ENCODE measurements at places on chromosomes 6 and 20.

DNA sequence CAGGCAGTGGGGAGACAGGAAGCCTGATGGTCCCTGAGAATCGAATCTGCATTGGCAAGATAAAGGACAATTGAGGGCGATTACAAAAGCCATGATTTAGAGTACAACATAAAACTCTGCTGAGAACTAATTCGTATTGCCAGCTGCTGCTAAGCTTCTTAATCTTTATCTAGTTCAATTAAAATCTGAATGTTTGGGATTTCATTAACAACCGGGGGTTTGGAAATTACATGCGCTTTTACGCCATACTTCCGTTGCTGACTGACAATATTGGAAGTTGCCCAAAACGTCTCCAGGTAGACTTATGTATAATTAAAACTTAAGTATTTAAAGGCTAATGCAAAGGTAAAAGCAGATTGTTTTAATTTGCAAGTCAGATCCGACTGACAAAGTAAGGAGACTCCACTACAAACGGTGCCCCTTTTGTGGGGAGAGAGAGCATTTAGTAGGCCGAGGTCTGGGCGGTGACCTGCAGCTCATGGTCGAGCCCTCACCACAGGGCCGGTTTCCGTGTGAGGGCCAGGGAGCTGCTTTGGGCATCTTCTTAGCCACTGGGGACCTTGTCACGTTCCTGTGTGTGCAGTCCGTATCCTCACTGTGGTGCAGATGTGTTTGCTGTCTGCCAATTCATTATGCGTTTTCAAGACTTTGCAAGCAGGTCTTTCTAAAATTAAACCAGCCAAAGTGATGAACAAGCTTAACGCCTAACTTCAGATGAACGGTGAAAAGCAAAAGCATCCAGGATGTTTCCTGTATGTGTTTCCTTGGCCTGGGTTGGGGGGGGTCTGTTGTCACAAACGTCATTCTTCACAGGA, 49.9 kb downstream of the CDH4 start:
- DNase-seq = no peak

DNA sequence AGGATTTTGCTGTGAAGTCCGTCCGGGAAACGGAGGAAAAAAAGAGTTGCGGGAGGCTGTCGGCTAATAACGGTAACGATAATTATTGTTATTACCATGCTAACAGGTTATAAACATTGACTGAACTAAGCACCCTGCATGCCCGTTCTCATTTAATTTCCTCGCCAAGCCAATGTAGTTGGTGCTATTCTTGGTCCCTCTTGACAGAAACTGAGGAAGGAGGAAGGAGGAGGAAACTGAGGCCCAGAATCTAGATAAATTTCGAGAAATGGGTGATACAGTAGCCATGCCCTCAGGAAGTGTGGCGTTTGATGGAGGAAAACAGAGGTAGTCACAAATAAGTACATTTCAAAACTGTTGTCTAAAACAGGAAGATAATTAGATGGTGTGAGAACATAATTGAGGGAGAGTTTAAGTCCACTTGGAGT, 474 bp downstream of the TPX2 start:
- DNase-seq = no peak

- no peak for DNase-seq
Measured at GRCh38 chr20:6007529-6008103, 46.2 kb downstream of the LRRN4 start.

GRCh38 chr6:37506479-37506878, 6.8 kb upstream of the CCDC167 start:
- DNase-seq = no peak

DNA sequence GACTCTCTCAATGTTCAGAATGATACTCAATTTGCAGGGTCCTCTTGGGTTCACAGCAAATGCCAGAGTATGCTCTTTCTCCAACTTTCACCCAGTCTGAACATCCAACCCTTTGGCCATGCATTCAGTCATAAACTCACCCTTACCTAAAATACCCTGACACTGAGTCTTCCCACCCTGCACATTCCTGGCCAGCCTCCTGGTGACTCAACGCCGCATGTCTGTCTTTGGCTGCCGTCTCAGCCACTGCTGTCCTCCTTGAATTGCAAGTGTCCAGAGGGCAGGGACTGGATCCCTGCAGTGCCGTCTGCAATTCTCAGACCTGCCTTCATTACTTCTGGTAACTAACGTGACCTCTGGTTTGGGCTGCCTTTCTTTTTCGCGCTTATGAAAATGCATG, 593.4 kb downstream of the QKI start:
- DNase-seq = no peak

DNA sequence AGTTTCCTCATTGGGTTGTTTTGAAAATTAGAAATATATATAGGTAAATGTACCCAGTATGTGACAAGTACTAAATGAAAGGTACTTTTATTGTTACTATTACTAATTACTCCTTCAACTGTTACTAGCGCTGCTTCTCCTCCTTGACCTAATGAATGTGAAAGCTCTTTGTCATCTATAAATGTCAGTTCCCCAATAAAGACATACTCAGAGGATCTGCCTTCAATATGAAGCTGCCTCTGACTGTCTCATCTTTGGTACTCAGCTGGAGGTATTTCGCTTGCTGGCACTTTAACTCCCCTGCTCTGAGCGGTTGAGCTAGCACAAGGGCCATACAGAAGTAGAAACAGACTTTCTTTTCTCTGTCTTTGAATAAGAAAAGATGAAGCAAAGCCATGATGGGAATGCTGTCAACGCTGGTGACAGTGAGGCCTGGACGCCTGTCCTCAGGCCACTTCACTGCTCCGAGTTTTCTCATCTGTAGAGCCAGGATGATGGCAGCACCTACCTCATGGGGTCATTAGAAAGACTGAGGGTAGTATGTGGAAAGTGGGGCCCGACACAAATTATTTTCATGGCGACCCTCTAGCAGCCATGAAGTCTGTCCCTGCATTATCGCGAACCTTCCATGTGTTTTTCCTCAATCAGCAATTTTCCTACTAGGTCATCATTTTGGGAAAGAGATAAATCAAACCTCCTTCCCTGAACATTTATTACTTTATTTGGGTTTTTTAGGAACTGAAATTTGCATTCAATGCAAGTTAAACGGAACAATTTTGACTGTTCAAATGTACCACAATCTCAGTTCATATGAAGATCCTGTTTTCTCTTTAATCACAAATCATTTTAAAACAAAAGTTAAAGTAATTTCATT, 55.9 kb upstream of the SNX9 start:
- no peak for DNase-seq

DNA sequence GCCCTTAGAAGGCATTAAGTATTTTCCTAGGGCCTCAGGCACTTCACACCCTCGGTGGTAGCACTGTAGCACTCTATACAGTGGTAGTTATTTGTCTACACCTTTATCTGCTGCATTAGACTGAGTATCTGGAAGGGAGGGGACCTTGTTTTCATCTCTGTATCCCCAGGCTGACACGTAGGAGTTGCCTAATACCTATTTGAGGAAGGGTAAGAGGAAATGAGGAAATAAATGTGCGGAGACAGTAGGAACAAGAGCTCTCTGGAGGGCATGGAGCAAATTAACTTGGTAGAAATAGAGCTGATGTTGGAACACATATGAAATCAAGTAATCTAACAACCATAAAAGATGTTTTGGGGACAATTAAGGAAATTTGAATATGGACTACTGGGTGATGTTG, 3.9 kb downstream of the CNPY3 start:
- no peak for DNase-seq

DNA sequence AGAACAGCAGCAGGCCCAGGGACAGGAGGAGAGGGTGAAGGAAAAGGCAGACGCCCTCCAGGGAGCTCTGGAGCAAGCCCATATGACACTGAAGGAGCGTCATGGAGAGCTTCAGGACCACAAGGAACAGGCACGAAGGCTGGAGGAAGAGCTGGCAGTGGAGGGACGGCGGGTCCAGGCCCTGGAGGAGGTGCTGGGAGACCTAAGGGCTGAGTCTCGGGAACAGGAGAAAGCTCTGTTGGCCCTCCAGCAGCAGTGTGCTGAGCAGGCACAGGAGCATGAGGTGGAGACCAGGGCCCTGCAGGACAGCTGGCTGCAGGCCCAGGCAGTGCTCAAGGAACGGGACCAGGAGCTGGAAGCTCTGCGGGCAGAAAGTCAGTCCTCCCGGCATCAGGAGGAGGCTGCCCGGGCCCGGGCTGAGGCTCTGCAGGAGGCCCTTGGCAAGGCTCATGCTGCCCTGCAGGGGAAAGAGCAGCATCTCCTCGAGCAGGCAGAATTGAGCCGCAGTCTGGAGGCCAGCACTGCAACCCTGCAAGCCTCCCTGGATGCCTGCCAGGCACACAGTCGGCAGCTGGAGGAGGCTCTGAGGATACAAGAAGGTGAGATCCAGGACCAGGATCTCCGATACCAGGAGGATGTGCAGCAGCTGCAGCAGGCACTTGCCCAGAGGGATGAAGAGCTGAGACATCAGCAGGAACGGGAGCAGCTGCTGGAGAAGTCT, 25.5 kb downstream of the C20orf173 start:
- DNase-seq = no peak

- no peak for DNase-seq
Measured at GRCh38 chr20:43513372-43513930, 6.0 kb downstream of the L3MBTL1 start.

- no peak for DNase-seq
Measured at GRCh38 chr20:63082308-63082938, 75.7 kb upstream of the BHLHE23 start.

- peak; percentile 45 for DNase-seq
Measured at GRCh38 chr6:36625158-36625919, 31.2 kb downstream of the SRSF3 start.

DNA sequence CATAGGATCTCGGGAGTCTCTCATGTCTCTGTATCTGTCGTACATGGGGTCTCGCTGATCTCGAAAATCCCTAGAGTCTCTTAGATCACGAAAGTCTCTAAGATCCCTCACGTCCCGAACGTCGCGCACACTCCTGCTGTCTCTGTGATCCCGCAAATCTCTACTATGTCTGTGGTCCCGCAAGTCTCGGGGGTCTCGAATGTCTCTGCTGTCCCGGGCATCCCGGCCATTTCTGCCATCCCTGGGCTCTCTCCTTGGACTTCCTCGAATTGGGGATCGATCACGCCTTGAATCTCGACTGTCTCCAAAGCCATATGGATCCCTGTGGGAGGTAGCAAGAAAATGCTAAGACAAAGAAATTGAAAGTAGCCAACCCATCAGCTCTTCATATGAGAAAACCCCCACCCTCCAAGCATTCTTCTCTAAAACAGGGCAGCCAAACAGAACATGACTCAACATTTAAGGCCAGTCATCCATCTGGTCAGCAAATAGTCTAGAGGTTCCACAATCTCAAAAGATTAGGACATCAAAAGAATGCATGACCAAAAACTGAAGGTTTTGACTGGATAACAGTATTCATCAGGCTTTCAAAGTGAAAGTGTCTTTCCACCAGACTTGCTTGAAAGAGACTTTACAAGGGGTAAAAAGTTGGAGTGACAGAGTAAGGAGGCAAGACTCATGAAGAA, 19.4 kb downstream of the NCOA5 start:
- DNase-seq = no peak

GRCh38 chr20:59361411-59361810, 61.0 kb downstream of the EDN3 start:
- no peak for DNase-seq

- no peak for DNase-seq
Measured at GRCh38 chr6:106785298-106785697, 155.9 kb downstream of the QRSL1 start.

DNA sequence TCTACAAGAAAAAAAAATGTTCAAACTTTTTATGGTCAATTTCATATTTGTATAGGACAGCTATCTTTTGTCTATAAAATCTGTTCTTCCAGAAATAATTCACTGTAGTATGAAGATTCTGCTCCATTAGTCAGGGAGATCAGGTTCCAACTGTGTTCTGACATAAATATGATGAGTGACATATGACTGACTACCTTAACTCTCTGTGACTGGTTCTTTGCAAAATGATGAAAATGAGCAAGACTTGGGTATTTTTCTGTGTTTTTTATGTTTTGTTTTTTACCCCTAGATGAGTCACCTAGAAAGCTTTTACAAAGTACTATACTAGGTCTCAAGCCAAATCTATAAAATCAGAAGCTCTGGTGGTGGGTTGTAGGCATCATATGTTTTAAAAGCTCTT, 229.6 kb downstream of the MMUT start:
- DNase-seq = no peak

GRCh38 chr6:37456816-37457560, 24.0 kb downstream of the CMTR1 start:
- DNase-seq = no peak

DNA sequence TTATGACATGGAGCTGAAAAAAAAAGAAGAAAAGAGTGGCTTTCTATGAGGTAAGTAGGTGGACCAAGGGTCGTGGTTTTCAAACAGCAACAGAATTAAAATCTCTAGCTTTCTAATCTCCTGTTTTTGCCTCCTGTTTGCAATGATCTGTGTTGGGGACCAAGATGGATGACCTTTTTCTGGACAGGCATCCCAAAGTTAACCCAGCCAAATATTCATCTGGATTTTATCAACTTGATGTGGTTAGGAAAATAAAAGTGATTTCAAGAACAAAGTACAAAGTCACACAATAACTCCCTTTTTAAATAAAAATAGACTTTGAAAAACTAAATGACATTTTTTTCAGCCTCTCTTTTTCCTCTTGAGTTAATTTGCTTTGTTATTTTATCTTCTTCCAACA, 282.1 kb upstream of the PRDM1 start:
- no peak for DNase-seq

GRCh38 chr20:421685-422250, 13.7 kb downstream of the RBCK1 start:
- DNase-seq = no peak

- peak; percentile 67 for DNase-seq
Measured at GRCh38 chr6:37566111-37566949, 66.6 kb upstream of the CCDC167 start.

- no peak for DNase-seq
Measured at GRCh38 chr6:43506171-43506570, 4.0 kb downstream of the LRRC73 start.

DNA sequence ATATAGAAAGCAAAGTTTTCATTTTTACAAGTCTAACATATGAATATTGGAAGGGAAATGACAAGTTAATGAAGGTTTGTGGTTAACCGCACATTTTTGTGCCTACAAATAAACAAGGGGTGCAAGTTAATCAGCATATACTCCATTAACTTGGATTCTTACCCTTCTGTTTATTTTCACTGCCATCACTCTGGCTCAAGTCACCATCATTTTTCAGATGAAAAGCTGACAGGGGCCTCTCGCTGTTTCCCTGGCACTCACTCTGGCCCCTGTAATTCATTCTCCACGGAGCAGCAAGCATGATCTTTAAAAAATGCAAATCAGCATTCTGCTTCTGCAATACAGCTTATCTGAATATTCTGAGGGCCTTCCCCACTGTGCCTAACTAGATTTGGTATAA, 29.8 kb downstream of the APCDD1L start:
- no peak for DNase-seq
